ENCODE measurements at places on chromosomes 4 and X.

- DNase-seq, result no peak
Observed at GRCh38 chr4:101031971-101032370, 315.4 kb downstream of the PPP3CA start.

DNA sequence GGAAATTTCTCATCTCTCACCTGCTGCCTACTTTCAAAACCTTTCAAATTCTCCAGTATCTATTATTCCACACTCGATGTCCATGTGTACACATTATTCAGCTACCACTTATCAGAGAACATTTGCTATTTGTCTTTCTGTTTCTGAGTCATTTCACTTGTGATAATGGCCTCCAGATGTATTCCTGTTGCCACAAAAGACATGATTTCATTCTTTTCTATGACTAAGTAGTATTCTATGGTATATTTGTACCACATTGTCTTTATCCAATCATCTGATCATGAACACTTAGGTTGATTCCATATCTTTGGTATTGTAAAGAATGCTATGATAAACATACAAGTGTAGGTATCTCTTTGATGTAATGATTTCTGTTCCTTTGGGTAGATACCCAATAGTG lies 310.1 kb upstream of the SPOCK3 start:
- no peak for DNase-seq

DNA sequence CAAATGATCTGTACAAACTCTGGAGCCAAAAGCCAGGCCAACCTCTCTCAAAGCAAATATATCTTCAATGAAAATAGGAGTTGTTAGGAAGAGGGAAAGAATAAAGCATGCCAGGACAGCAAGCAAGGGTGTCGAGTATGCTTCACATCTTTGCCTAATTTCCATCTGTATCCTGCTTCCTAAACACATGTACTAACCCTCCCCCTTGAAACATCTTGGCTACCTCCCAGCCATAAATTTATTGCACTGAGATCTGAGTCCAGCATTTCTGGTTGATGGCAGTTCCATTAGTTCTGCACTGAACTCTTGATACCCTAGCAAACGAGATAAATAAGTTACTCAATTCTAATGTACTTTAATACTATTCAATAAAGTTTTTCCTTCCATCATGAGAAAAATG lies 430.5 kb upstream of the TRAM1L1 start:
- DNase-seq, result no peak

- DNase-seq, result no peak
Observed at GRCh38 chr4:153641532-153641931, 42.5 kb upstream of the TLR2 start.

GRCh38 chrX:68043713-68044438 lies 389.4 kb downstream of the OPHN1 start:
- DNase-seq, result no peak

DNA sequence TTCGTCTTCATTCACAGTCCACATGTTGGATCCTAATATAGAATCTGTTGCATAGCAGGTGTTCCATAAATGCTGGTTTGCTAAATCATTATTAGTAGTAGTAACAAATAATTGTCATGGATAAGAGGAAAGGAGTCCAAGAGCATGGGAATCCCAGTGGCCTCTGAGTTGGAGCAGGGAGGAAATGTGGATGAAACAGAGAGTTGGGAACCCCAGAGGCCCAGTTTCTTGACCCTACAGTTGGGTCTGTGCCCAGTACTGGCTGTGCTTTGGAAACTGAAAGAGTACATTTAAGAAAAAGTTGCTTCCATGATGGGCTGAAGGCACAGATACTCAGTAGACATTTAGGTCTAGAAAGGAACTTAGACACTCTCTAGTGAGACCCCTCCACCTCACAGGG lies 149.4 kb upstream of the PSAPL1 start:
- DNase-seq, result no peak

DNA sequence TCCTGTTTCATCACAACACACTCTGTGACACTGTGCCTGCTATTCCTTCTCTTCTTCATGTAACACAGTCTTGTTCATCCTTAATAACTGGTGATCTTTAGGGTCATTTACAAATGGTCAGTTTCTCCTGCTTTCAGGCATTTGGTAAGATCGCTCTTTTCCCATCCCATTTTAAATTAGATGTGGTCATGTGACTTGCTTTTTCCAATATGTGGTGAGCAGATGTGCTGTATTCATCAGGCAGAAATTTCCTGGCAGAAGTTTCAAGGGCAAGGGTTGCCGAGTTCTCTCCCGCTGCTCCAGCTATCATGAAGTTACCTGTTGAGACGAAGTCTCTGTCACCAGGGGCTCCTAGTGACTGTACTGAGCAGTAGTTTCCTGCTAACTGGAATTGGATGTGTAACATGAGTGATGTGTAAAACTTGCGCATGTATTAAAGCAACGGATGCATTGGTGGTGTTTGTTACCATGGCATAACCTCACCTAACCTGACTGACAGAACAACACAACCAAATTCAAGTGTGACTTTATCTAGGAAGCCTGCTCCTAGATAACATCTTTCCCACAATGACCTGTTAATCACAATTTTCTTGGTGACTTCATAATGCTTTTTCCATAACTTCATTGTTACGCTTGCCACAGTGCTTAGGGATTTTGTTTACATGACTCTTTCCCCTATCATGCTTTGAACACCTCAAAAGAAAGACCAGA lies 29.5 kb upstream of the BMPR1B start:
- no peak for DNase-seq

- DNase-seq, result no peak
Observed at GRCh38 chrX:104351173-104351769, 96.5 kb upstream of the ESX1 start.

DNA sequence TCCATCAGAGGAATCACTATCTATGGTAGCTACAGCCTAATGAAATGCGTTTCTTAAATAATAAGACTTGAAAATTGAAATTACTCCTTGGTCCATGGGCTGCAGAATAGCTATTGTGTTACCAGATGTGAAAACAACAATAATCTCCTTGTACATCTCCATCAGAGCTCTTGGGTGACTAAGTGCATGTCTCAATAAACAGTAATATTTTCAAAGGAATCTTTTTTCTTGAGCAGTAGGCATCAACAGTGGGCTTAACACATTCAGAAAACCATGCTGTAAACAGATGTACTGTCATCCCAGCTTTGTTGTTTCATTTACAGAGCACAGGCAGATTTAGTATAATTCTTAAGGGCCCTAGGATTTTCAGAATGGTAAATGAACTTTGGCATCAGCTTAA lies 67.3 kb downstream of the GLUD2 start:
- DNase-seq, result no peak

GRCh38 chr4:166153548-166153947 lies 280.5 kb downstream of the TLL1 start:
- no peak for DNase-seq

DNA sequence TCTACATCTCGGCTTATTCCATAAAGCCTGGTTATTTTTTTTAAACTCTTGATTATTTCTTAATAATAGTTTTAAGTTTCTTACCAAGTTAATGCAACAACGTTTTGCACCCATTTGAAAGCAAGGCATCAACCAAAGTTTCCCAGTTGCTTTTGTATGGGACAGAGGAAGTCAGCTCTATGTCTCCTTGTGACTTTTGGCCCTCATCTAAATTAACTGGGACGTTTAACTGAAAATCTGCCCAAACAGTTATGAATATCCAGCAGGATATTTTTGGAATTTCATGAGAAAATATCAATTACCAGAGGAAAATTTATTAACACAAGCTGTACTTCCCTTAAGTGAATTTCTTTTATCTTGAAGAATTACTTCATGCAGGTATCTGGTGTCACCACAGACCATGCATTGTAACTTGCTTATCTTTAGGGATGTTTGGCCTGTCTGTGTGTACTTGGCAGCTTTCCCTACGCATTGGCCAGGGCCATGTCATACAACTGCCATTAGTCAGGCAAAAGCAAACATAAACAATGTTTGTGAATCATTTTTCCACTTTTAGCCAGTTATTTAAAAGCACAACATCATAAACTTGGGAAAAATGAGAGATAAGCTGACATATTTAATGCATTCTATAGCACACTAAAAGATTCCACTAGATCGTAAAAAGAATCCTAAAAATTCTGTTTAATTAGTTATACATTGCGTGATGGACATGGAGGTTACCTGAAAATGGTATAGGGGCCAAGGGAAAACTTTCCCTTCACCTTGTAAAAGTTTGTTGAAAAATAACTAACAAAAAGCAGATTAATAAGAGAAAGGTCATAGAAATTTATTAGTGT lies 101.4 kb upstream of the PDE5A start:
- DNase-seq, result no peak

DNA sequence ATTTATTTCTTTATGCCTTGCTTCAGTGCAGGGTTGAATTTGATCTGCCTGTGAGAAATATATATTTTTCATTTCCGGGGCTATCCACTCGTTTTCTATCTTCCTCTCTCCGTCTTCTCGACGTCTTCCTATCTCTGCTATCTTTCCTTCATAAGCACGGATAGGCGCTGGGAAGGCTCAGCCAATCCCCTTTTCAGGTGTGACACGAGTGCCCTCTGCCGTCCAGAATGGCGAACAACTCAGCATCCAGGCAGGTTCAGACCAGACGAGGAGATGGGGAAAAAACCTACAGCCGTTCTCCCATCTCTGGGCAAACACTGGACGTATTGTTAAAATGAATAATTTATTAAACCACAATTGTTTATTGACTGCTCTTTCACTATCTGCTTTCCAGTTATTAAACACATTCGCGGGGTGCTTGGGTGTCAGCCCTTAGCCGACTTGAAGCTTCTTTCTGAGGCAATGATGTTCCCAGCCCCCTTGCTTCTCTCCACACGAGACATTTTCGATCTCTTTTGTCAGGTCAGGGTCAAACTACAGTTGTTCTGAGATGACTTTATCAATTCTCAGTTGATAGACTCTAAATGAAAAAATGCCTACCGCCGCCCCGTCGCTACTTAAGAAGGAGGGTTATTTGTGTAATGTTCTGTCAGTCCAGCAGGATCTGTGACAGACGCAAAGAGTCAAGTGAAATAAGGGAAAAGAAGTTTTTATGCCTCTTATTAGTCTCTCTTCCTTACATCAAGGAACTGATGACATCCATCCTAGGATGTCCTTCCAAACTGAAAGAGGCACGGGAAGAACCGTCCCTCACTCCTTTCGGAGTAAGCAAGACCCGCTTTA lies 96.3 kb upstream of the NOCT start:
- no peak for DNase-seq
